Fibroblast of villous mesenchyme (primary cell): ENCODE measurements at places on chromosomes 16 and 17.

DNA sequence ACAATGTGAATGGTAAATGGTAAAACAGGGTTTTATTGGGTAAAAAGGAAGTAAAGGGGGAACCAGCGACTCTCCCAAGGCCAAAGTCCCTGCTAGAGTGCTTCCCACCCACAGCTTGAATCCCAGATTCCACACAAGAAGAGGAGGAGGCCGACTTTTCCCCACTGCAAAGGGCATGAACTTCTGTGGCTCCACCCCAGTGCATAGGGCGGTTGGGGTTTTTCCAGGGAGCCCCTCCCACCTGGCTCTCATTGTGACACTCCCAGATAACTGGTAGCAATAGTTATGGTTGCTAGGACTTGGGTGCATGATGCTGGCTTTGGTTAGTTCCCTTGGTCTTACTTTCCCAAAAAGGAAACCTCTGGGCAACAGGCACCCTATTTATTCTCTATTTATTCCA lies 666.0 kb upstream of the CA10 start:
- DNase-seq, result no peak

DNA sequence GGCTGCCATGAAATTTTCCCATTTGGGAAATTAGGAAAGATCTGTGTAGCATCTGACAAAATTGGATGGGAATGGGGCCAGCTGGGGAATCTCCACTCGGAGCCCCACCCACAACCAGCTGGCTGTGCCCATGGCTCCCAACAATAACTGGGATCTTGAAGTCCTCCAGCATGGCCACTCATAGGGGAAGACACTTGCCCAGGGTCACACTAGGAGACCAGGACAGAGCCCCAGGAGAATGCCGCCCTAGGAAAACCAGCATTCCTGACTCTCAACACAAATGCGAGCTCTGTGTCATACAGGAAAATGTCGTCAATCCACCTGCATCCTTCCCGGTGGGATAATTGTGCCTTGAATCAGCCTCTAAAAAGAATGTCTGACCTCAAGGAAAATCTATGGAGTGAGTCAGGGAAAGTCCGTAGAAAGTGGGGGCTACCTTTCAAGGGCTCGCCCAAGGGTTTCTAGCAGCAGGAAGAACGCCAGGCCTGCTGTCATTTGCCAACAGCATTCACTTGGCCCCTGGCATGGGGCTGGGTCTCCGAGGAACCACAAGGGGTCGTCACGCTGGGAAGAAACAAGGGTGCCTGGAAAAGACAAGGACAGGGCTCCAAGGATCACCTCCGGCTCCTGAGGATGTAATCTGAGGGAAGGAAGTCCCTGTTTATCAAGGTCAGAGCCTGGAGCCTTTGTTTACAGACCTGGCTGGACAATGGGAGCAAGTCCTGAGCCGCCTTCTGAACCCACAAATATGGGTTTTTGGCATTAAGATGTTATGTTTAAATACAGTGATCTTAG lies 15.9 kb downstream of the CDH5 start:
- DNase-seq, result no peak

DNA sequence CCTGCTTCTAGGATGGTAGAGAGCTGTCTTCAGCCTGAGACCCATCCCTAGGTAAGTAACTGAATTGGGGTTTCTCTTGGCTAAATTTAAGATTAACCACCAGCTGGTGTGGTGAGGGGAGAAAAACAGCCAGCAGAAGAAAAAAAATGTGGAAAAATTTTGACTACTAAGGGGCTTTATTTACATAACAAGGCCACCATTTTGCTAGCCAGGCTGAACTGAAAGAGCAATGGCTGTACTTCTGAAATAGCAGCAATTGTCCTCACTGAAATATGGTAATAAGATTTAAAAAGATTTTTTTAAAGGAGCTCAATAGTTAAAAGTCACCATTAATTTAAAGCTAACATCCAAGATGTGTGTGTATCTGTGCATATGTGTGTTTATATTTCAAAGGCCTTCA lies 12.4 kb upstream of the TRIM25 start:
- DNase-seq, result no peak

DNA sequence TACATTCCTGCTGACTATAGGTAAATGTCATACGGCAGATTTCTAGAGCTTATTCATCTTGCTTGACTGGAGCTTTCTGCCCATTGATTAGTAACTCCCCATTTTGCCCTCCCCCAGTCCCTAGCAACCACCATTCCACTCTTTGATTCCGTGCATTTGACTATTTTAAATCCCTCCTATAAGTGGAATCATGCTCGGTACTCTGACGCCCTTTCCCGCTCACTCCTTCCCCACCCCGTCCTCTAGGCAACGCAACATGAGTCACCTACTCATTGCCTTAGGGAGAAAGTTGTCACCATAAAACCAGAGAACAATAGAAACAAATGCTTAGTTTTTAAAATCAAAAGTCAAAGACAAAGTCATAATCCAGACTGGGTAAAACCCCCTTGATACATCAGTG lies 45.5 kb upstream of the RBBP6 start:
- DNase-seq, result no peak

- no peak for DNase-seq
Measured at GRCh38 chr17:80881306-80881705, 110.3 kb upstream of the CHMP6 start.
